Testis (tissue), 5 donors: ENCODE measurements at places on chromosomes 1 and 21. TPM values are rescaled to one million over a fixed set of nuclear protein-coding genes. Genes with fewer than 3 reads are reported as not detected.

Gene GBP4
- 12.3 TPM for polyA plus RNA-seq

Gene DENND2C
- polyA plus RNA-seq: 10.5 TPM

Gene NOS1AP
- polyA plus RNA-seq: 2.1 TPM

Gene FGR
- 5.2 TPM for polyA plus RNA-seq

Gene PRKCZ
- polyA plus RNA-seq: 142 TPM

Gene CYP4X1
- polyA plus RNA-seq: 7.5 TPM

Gene APH1A
- polyA plus RNA-seq: 86.2 TPM

Gene DISP1
- 21.8 TPM for polyA plus RNA-seq

Gene NTMT2
- polyA plus RNA-seq: not detected

DNA sequence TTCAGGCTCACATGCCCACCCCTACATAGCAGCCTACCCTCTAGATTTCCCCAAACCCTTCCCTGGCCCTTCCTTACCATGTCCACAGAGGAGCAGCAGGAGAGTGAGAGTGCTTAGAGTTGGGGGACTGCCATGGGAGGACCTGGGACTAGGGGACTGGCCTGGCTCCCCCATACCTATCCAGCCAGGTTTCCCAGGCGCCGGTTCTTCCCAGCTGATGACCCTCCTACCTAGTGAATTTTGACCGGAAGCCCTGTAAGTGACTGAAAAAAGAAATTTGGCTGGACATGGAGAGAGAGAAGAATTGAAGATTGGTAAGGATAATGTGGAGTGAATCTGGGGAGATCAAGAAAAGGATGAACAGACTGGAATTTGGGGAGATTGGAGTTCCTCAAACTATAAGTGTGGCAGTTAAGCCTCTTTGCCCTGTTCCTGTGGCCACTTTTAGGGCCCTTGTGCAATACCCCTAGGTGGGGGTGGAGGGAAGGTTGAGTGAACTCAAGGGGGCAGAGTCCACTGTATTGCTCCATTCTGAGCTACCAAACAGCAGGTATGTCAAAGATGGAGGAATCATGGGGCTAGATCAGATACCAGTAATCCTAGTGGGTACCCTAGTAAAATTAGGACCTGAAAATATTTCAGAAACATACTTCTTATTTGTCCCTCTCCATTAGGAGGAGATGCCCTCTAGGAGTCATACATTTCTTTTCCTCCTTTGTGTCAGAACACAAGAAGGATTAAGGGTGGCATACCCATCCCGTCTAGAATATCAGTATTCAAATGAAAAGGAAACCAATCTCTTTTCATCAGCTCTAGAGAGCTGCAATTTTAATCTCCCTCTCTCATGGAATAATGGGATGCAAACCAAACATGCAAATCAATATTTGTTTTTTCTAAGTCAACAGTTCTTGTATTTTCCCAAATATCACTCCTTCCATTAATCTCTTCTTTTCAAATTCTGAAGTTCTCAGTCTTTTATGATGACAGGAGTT, 1.2 kb downstream of the HJV start:
- DNase-seq: no peak

- DNase-seq: peak; percentile 67
Measured at GRCh38 chr1:45037456-45037855, 25.4 kb downstream of the UROD start.

GRCh38 chr1:6342056-6342455, 51.5 kb downstream of the ACOT7 start:
- no peak for DNase-seq

- DNase-seq: no peak
Measured at GRCh38 chr1:223650465-223650864, 15.0 kb downstream of the CAPN8 start.

- DNase-seq: no peak
Measured at GRCh38 chr1:111793923-111794322, 38.2 kb downstream of the DDX20 start.

- no peak for DNase-seq
Measured at GRCh38 chr1:30745156-30745833, 12.3 kb downstream of the LAPTM5 start.

DNA sequence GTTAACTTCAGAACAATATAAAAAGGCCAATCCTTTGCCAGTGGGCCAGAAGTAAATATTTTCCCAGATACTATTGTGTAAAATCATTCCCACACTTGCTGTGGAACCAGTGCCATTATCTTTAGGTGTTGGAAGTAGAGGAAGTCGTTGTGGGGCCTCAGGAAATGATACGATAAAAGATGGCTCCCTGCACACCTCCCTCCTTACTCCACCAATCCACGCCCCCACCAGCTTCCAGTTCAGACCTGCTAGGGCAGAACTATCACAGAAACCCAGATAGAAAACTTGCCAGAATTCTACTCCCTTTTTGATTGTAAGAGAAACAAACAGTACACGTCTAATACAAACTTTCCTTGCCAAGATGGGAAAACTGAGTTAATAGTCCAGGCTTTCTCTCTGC, 173.0 kb upstream of the FMN2 start:
- DNase-seq: no peak

- DNase-seq: peak; percentile 88
Measured at GRCh38 chr21:46048926-46049889, 48.7 kb upstream of the COL6A2 start.

DNA sequence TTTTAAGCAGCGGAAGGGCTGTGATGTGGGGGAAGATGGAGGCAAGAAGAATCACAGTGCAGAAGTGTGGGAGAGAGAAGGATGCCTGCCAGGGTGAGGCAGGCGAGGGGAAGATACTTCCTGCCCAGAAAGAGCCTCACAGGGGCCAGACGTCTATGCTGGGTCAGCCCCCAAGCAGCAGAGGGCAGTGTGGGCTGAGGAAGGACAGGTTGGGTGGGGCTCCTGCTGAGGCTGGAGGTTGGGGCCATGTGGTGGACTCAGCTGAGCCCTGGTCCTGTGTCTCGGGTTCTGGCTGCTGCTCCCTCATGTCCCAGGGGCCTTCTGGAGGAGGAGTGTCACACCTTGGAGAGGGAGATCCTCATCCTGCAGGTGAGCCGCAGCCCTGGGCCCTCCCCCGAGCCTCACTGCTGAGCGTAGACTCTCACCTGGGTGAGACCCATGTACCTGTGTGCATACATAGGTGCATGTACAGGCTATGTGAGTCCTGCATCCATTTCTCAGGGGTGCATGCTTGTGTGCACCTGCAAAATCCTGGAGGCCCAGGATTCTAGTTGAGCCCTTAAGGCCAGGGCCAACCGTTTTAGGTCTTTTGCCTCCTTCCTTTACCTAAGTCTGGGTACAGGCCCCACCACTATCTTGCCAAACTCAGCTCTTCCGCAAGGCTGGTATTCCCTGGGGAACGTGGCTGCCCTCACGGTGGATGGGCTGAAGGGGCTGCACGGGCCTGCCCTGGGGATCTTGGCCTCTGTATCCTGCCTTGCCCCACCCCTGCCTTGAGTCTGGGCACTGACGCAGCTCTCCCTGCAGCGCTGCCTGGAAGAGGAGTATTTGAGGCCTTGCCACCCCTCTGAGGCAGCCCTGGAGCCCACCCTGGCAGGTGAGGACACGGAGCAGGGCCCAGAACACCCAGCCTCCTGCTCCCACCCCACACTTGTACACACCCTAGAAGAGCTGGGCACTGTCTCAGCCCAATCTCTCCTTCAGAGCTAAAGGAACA, 3.7 kb downstream of the CCDC24 start:
- no peak for DNase-seq

DNA sequence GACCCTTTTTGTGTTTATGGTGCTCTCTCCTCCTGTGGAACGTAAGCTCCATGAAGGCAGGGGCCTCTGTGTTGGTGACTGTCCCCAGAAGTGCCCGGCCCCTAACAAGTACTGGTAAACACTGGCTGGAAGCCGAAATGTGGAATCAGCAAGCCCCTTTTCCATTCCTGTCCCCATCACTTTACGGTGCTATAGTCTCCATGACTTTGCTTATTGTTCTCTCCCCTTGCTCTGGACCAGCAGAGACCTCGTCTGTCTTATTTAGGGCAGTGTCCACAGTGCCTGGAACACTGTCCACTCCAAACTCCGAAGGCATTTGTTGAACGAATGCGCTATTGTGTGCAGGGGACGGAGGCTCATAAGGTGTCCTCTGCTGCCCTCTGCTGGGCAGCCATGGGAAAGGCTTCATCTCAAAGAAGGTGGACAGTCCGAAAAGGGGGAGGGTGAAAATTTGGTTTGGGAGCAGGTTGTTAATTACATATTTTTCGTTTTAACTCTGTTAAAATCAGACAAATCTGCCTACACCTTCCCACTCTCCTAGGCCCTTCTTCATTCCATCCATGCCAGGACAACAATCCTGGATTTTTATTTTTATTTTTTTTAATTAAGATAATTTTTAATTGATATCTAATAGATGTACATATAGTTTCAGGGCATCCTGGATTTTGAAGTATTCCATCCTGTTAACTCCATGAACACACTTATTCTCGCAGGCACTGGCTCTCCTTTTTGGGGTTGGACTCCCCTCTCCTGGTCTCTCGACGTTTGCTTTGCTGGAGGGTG, 115.6 kb downstream of the PGBD5 start:
- peak; percentile 90 for DNase-seq

GRCh38 chr1:107935396-107936064, 29.4 kb downstream of the VAV3 start:
- no peak for DNase-seq

GRCh38 chr1:109024646-109025045, 17.3 kb downstream of the WDR47 start:
- DNase-seq: no peak

GRCh38 chr1:11487196-11487751, 8.3 kb downstream of the DISP3 start:
- DNase-seq: no peak

- no peak for DNase-seq
Measured at GRCh38 chr1:44970317-44970716, 16.1 kb downstream of the EIF2B3 start.

GRCh38 chr1:161074676-161075368, 5.1 kb upstream of the ARHGAP30 start:
- DNase-seq: no peak

DNA sequence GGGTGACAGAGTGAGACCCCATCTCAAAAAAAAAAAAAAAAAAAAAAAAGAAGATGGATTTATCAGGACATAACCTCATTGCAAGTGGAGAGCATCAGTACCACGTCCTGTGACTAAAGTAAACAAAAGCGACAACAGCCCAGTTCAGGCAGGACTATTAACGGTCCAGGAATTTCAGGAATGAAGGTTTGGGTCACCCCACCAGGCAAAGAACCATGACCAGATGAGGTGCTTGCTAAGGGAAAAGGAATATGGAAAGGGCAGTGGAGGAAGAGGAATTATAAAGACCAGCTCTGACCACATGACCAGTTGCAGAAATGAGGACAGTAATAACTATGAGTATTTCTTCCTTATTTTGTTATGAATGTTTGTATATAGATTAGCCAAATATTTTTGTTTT, 35.4 kb upstream of the EIF4G3 start:
- no peak for DNase-seq

DNA sequence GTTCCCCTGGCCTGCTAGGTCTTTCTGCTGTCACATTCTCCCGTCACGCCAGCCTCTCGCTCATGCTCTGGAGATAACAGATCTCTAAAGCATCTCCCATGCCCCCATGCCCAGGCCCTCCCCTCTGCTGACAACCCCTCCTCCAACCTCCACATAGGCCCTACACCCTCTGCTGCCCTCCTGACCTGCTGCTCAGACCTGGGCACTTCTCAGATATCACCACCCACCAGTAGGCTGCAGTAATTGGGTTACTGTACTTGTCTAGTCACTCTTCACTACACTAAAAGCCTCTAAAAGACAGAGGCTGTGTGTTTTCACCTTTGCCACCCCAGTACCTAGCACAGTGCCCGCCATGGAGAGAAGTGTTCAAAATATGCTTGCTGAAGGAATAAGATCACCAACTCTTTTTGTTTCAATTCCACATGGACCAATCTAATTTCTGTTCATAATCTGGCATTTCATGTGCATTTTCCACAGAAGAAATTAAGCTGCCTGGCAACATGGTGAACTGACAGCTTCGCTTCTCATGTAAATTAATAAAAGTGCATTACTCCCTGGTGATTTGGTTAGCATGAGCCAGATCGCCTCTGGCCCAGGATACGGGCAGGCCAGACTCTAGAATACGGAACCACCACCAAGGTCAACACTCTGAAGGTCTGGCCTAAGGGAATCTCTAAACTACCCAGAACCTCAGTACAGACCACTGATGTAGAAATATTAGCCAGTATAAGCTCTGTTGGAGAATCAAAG, 20.7 kb downstream of the LBR start:
- DNase-seq: no peak

DNA sequence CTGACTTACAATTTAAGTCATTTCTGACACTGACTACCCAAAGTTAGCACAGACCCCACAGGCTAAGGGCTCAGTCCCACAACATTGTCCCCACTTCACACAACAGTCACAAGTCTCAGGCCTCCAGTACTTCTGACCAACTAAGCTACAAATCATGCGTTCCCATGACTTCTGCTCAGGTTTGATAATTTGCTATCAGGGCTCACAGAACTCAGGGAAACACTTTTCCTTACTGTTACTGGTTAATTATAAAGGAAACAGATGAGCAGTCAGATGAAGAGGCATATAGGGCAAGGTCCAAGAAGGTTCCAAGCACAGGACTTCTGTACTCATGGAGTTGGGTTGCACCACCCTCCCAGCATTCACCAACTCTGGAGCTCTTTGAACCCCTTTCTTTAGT, 151.2 kb upstream of the TNR start:
- DNase-seq: no peak

DNA sequence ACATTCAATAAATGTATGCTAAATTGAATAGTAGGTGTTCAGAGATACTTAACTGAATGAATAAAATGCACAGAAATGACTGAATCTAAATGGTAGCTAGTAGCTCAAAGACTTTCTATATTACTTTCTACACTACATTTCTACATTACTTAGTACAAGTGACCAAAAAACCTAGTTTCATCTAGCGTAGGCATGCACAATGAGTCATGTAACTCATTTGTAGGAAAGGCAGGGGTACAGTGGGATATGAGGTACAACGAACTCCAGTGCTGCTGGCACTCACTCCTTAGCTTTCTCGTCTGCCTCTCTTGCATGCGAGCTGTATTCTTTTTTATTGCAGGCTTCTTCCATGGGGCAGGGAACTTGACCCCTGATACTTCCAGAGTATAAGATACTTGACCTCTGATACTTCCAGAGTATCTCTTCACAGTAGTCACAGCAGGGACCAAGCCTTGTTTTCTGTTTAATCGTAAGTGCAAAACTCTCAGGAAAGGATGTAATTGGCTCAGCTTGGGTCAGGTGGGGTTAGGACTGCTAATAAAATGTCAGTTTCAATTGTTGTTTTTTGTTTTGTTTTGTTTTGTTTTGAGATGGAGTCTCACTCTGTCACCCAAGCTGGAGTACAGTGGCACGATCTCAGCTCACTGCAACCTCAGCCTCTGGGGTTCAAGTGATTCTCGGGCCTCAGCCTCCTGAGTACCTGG, 4.9 kb upstream of the ATP2B4 start:
- DNase-seq: no peak

DNA sequence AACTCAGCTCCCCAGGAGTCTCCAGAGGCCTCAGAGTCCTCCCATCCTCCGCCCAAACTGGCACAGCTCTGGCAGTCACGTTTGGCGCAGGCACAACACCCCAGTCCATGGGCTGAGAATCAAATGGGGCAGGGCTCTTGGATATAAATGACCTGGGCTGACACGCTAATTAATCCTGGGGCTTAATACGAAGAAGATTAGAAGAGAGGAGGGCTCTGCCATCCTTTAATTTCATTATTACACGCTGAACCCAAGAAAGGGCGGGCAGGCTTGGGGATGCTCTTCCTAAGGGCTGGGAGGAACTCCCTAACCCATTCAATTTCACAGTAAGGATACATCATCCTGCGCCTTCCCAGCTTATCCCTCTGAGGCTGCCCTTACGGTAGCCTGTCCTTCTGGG, 2.4 kb downstream of the GRIK3 start:
- no peak for DNase-seq
